ENCODE measurements at places on chromosomes 3 and 15. TPM values are rescaled to one million over a fixed set of nuclear protein-coding genes. Genes with fewer than 3 reads are reported as not detected.

DNA sequence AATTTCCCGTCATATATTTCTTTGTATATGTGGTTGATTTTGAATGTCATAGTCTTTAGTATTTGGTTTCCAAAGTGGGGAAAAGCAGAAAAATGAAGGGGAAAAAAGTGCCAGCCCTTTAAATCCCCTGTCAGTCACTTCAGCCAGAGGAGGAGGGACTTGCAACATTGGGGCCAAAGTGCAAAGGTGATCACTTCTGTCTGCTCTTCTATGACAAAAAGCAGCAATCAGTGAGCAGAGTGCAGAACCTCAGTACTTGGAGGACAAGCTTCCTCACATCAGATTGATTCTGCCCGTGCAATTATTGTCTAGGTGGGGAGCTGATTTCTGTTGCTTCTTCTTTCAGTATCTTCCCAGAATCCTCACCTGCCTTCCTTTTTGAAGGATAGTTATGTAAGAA lies 60.0 kb downstream of the STT3B start:
- H3K4me3 ChIP-seq = no peak overlapping the region
- H3K27me3 ChIP-seq = no peaks in the 10 kb centered on the region
- no peaks in the 10 kb centered on the region for H3K4me1 ChIP-seq
- DNase-seq = no peak
- H3K36me3 ChIP-seq = peaks cover 89% of the 10 kb centered on the region

DNA sequence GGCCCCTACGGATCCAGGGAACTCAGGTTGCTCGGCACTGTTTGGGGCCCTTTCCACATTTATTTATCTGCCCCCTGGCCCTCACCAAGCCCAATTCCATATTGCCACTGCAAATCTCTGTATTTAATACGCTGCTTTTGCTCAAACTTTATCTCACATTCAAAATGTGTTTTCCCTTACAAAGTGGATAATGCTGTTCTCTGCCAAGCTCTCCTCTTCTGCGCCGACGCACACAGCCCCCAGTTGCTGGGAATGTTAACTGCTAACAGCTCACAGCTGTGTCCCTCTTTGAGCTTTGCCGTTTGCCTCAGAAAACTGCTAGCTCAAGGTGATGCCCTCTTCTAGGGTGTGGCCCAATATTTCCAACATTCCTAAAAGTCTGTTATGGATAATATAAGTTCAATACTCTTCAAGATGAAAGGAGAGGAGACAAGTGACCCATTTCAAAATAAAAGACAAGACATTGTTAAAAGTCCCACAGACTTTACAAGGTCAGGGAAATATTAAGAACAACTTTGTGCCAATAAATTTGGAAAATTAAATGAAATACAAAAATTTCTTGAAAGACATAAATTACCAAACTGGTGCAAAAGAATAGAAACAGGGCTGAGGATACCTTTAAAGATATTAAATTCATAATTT lies 12.6 kb upstream of the FBN1 start:
- H3K27me3 ChIP-seq = no peaks in the 10 kb centered on the region
- no peak overlapping the region for H3K4me3 ChIP-seq
- no peaks in the 10 kb centered on the region for H3K4me1 ChIP-seq
- DNase-seq = no peak

DNA sequence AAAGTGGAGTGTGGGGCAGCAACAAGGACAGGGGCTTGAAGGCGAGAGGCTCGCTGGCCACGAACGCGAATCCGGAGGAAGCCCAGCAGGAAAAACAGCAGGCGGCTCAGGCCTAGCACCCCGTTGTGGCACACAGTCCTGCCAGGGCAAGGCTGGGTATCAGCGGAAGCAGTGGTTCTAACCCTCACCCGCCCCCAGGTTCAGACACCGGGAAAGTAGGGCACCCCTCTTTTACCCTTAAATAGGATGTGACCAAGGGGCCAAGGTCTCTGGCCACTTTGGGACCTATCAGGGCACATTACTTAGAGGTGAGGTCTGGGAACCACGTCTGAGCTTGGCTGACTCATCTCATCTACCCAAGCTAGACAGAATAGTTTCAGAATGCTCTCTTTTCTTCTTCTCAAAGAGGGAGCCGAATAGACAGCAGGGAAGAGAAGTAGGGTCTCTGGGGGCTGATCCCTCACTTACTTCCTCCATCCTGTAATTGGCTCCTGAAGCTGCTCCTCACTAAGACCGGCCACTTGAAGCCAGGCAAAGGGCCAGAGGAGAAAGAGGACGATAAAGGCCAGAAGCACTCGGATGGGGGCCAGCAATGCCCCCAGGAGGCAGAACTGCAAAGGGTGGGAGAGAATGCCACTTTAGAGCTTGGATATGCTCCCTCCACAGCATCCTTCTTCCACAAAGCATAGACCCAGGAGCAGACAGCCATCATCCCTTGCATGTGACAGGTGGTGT lies 1.7 kb downstream of the LPCAT4 start:
- peak overlapping the region; percentile 11 for H3K27ac ChIP-seq
- H3K4me1 ChIP-seq = peaks cover 35% of the 10 kb centered on the region
- H3K27me3 ChIP-seq = no peaks in the 10 kb centered on the region
- H3K36me3 ChIP-seq = peaks cover 39% of the 10 kb centered on the region

GRCh38 chr3:174110761-174111160 lies 713.2 kb downstream of the NLGN1 start:
- no peak overlapping the region for H3K27ac ChIP-seq
- H3K4me1 ChIP-seq = no peaks in the 10 kb centered on the region
- no peak for DNase-seq
- no peaks in the 10 kb centered on the region for H3K36me3 ChIP-seq
- H3K27me3 ChIP-seq = no peaks in the 10 kb centered on the region
- no peak overlapping the region for H3K4me3 ChIP-seq

The ZXDC gene
- total RNA-seq = 51.3 TPM

The ROBO2 gene
- 13.1 TPM for total RNA-seq
